MV-4-11 (cell line): ENCODE measurements at places on chromosomes 3 and 15.

DNA sequence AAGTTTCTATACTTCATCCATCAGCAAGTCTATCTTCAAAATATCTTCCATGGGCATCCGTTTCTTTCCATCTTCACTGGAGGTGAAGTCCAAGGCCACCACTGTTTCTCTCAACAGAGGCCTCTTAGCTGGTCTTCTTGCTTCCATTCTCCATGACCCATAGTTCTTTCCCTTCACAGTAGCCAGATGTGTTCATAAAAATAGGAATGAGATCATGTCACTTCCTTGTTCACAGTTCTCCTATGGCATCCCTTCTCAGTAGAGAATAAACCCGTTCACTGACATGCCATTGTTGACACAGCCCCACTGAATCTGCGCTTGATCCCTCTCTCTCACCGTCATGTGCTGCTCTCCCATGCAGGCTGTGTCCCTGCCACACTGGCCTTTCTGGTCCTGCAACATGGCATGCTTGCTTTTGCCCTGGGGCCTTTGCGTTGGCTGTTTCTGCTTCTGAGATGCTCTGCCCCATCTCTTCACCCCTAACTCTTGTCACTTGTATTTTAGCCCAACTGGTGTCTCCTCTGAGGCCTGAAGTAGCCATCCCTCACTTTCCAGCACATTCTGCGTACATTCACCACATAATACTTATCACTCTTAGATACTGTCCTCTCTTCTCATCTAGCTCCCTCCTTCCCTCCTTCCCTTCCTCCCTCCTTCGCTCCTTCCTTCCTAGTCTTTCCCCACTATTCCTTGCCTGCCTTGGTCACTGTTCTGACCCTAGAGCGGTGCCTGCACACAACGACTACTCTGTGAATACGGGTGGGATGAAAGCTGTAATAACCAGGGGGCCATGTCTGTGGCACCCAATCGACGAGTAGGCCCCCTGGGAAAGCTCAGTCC is 42.0 kb downstream of the STARD5 start:
- DNase-seq, result no peak

DNA sequence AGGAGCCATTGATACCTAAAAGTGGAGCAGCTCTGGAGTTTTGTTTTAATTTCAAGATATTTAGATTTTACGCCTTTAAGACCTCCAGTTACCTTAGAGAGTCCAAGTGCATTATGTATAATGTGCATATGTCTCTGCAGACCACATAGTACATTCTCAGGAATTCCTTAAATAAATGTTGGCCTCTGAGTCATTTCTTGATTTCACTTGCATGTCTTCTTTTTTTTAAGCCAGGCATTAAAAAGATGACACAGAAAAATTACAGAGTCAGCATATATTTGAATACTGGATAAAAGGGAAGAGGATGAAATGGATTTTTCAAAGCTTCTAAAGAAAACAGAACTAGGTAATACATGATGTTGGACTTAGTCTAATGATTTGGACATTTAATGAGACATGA is 125.2 kb downstream of the TMCO5A start:
- DNase-seq, result no peak

GRCh38 chr3:152870027-152870426 is 35.1 kb downstream of the P2RY1 start:
- peak; percentile 86 for DNase-seq

- peak; percentile 8 for DNase-seq
These were observed at the start of gene PROK2 for GRCh38 chr3:71784914-71785531. PROK2 (minus strand) TSS chr3:71785148; CDS start chr3:71785052, 96 bp downstream.

- DNase-seq, result peak; percentile 44
These were observed 18.0 kb downstream of the ZNF148 start for GRCh38 chr3:125357032-125357658.

- DNase-seq, result no peak
These were observed 840.1 kb downstream of the TUSC7 start for GRCh38 chr3:117549716-117550115.

DNA sequence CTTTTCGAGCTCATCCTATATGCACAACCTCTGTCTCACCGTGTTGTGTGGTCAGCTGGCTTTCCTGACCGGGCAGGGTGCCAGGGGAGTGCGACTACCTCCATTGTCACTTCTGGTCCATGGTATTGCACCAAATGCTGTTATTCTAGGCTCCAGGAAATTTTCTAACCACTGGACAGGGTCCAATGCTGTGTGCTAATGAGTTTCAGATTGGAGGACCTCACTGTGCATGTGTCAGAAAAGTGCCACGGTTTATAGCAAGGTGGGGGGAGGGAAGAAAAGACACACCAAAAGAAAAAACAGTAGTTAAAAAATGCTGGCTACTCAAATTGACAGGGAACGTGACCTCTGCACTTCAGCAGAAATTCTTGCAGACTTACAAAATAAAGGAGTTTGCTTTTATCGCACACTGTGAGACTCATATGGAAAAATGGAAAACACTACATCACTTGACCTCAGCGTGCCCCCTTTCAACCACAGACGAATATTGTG is 480.1 kb downstream of the FOXP1 start:
- no peak for DNase-seq

DNA sequence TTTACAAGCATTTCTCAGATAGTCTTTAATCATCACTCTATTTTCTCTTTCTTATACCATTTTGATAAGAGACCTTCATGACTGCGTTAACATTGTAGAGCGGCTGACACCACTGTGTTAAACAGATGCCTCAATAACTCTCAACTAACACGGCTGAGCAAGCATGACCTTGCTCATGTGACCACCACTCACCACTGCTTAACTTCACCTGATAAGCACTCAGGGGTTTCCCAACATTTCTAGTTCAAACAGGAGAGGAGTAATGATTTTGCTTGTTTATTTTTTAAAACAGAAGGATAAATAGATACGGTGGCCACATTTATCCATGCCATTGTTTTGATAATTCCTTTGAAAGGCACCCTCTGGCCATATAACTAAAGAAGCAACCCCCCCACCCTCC is 37.7 kb upstream of the TMEM45A start:
- DNase-seq, result no peak

- DNase-seq, result no peak
These were observed 72.4 kb downstream of the CHDH start for GRCh38 chr3:53773611-53774368.

DNA sequence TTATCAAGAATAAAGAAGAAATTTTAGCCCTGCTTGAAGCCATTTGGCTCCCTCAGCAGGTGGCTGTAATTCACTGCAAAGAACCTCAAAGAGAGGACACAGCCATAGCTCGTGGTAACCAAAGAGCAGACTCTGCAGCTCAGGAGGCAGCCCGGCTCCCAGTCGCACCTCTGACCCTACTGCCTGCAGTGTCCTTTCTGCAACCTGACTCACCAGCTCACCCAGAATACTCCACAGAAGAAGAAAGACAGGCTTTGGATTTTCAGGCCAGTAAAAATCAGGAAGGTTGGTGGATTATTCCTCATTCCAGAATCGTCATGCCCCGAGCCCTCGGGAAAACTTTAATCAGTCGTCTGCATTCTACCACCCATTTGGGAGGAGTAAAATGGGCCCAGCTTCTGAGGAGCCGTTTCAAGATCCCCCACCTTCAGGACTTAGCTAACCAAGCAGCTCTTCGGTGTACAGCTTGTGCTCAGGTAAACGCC is 38.6 kb downstream of the ZBTB11 start:
- no peak for DNase-seq

- DNase-seq, result no peak
These were observed 426.5 kb upstream of the RASGRP1 start for GRCh38 chr15:38991126-38991525.

DNA sequence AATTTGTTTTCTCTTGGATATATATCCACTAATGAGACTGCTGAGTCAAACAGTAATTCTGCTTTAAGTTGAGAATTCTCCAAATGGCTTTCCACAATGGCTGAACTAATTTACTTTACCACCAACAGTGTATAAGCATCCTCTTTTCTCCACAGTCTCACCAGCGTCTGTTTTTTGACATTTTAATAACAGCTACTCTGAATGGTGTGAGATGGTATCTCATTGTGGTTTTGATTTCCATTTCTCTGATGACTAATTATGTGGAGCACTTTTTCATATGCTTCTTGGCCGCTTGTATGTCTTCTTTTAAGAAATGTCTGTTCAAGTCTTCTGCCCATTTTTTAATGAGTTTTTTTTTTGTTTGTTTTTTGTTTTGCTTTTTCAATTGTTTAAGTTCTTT is 206.2 kb downstream of the CTNNB1 start:
- DNase-seq, result no peak

DNA sequence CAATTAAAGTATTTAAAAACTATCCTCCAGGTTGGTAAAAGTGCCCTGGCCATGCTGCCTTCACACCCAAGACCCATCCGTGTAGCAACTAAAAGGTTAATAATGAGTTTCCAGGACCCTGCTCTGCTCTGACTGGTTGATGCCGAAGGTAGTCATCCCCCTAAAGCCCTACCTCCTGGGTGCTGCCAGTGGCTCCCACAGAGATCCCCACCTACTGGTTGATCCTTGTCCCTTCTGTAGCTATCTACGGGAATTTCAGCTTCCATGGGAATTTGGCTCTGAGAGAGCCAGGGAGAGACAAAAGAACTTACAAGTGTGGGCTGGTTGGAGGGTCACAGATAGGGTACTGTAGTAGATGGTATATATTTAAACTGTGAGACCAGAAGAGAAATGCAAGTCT is 110.6 kb upstream of the NANOGP8 start:
- no peak for DNase-seq

DNA sequence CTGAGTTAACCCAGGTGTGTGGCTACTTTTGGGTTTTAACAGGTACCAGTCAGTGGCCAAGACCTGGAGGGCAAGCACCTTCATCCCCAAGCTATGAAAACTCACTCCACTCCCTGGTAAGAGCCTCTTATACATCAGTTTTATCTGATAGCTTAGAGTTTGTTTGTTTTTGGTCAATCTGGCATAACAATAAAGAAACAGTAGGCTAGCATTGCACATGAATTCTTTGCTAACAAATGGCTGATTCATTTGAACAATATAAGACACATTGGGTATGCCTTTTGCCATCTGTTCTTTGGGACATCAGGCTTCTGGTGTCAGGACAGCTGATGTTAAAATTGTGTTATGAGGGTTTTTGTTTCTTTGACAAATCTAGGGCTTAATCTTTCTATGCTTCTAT is 125.0 kb upstream of the CGNL1 start:
- DNase-seq, result no peak

GRCh38 chr3:188219147-188219546 is 65.2 kb downstream of the LPP start:
- no peak for DNase-seq

DNA sequence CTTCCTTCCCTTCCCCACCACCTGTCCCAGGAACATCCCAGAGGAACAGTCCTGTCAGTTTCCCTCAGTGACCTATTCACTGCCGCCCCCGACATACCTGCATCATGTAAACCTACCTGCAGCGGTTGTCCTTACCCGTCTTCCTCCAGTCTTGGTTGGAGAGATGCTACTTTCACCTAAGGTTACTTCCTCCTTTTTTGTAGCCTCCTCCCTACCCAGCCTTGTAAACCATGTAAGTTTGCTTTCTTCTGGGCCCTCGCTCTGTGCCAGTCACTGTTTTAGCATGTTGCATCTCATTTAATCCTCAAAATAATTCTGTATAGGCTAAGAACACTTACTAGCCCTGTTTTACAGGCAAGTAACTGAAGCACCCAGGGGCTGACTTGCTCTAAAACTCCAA is 58.3 kb downstream of the GPR171 start:
- no peak for DNase-seq

GRCh38 chr15:68047826-68048225 is 6.3 kb upstream of the PIAS1 start:
- DNase-seq, result no peak

- DNase-seq, result no peak
These were observed 148.8 kb downstream of the KCNMB2 start for GRCh38 chr3:178684881-178685590.

GRCh38 chr3:186790261-186790981 is 7.0 kb downstream of the EIF4A2 start:
- DNase-seq, result peak; percentile 68

DNA sequence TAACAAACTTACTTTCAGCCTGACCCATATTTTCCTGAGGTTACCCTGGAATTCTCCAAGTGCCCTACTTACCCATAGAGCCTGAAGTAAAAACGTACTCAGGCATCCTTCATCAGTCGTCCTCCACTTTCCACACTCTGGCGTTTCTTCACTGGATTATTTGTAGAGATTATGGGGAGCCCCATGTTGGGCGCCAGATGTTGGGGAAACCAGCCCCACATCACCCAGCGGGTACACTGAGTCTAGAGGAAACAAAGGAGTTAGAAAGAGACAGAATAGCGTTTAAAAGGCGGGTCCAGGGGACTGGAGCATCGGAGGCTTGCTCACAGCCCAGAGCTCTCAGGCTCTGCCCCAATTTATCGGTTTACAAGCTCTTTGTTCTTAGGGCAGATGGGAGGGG is 9.7 kb upstream of the SLC28A2 start:
- DNase-seq, result no peak
